Sigmoid colon (tissue), 7 donors: ENCODE measurements at places on chromosomes 5 and 9. TPM values are rescaled to one million over a fixed set of nuclear protein-coding genes. Genes with fewer than 3 reads are reported as not detected.

DNA sequence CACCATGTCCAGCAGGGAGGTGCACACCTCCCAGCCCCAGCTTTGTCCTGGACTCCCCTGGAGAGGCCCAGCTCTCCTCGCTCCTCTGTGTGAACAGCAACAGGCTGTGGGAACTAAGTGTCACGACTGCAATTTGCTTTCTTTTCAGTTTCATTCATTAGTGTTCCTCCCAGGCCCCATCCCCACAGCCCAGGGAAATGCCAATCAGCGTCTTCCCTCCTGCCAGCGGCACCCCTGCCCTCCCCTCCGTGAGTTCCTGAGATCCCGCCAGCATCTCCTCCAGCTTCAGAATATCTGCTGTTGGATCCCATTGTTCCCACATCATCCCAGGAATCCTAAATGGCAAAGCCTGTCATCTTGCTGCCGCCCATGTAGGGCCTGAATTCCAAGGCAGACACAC, 13.1 kb upstream of the RPL26L1 start:
- H3K27ac ChIP-seq = no peak overlapping the region
- no peaks in the 10 kb centered on the region for H3K27me3 ChIP-seq
- H3K4me1 ChIP-seq = peaks cover 14% of the 10 kb centered on the region
- DNase-seq = no peak

CCDC192 gene
- total RNA-seq = 0.36 TPM

PRR7 gene
- total RNA-seq = 2.2 TPM

- H3K4me3 ChIP-seq = no peak overlapping the region
- no peaks in the 10 kb centered on the region for H3K4me1 ChIP-seq
- no peaks in the 10 kb centered on the region for H3K27me3 ChIP-seq
Observed at GRCh38 chr5:34409373-34409772, 246.8 kb upstream of the RAI14 start.

DNA sequence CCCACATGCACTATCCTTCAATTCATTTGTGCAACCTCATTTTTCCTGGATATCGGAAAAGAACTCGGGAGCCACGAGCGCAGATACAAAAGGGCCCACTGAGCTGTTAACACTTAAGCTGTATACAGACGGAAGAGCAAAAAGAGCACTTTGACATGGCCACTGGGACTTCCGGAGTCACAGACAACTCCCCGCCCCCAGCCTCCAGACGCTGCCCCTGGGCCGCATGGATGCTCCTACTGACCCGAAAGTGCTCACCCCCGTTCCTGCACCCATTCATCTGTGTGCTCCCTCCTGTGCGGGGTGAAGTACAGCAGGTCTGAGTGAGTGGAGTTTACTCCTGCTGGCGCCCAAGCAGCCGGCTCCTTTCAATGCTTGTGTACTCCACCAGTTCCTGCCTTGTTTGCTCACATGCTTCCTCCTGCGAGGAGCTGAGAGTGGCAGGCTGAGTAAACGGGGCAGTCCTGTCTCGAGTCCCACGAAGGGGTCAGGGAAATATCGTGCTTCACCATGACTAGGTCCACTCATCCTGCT, 901.0 kb upstream of the CTNND2 start:
- no peaks in the 10 kb centered on the region for H3K4me1 ChIP-seq
- H3K4me3 ChIP-seq = no peak overlapping the region
- H3K27me3 ChIP-seq = no peaks in the 10 kb centered on the region
- no peak for DNase-seq
- H3K27ac ChIP-seq = no peak overlapping the region
